ENCODE measurements at places on chromosomes 16 and 17.

GRCh38 chr16:74474416-74474815 lies 53.1 kb upstream of the CLEC18B start:
- no peak for DNase-seq

DNA sequence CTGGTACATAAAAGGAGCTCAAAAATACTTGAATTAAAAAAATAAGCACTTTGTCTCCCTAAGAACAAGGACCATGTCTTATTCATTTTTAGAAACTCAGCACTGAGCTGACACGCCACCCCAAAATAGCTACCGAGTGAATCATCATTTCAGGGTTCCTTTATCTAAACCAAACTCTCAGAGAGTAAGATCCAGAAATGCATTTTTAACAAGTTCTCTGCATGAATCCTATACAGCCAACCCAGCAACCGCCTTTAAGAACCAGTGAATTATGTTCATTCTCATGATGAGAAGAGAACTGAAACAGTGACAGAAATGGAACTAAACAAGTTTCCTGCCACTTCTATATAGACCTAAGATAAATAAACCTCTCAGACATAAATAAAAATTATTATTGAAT lies 8.7 kb downstream of the C16orf87 start:
- no peak for DNase-seq

DNA sequence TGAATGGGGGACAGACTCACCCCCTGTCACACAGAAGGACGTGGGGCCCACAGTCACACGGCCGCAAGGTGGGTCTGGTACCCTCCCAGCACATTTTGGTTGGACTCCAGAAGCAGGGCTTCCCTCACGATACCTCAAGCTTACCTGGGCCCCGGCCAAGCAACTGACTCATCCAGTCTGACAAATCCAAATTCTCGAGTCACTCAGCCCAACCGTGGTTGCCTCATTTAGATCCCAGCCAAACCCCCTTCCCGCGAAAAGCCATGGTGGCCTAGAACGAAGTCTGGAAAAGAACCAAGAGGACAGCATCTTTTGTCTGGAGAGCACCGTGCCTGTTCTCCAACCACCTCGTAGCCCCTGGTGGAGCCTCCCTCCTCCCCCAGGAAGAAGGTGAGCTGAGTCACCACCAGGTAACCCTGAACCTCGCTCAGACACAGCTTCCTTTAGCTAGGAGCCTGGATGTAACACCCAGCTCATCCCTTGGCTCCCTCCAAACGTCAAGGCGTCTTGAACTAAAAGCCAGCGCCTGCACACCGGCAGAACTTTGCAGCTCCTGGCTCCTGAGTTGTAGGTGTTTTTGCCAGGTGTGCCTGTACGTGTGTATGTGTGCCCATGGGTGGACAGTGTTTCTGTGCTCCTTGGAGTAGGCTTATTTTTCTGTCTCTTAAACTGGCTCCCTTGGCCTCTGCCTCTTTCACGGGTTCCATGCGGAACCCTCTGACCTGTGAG lies 78.9 kb downstream of the CMIP start:
- no peak for DNase-seq

DNA sequence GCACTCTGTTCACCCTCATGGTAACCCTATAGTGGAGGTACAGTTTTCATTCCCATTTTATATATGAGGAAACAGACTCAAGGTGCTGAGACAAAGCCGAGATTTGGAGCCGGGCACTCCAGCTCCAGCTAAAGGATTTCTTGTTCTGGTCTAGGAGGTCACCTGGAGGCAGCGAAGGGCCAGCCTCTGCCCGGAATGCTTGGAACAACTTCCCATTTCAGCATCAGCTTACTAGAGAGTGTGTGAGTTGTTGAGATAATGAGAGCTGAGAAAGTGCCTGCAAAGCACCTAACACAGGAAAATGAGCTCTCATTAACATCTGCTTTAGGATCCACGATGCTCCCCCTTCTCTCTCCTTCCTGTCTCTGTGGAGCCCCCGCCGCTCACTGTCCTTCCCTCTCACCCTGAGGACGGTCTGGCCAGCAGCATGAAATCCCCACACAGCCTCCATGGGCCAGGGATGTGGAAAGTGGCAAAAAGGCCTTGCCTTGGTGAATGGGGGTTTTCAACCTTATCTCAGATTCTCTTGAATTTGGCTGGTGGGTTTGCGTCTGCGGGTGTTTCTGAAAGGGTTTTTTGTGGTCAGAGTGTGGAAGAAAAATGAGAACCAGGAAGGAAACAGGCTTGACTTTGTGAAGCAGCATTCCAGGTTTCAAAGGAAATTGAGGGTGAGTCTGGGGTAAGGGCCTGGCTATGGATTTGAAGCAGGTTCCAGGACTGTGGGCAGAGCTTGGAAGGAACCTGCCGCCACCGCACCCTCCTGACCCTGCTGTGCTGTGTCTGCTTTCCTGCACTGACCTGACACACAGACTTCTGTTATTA lies 178.7 kb downstream of the FOXL1 start:
- DNase-seq = no peak

DNA sequence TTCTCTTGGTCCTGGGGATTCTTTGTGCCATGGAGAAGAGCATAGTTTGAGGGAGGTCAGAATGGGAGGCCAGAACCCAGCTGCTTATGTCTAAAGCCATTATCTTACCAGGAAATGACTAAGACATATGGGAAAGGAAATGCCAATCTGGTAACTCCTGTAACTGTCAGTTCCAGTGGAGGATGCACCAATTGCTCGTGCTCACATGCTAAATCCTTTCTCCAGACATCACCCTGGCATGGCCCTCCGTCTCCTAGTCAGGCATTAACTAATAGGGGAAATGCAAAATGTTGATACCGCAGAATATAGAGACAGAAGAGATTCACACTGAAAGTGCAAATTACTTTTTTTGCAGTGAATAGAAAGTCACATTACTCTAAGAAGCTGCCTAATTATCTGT lies 255.6 kb upstream of the HSBP1 start:
- no peak for DNase-seq

DNA sequence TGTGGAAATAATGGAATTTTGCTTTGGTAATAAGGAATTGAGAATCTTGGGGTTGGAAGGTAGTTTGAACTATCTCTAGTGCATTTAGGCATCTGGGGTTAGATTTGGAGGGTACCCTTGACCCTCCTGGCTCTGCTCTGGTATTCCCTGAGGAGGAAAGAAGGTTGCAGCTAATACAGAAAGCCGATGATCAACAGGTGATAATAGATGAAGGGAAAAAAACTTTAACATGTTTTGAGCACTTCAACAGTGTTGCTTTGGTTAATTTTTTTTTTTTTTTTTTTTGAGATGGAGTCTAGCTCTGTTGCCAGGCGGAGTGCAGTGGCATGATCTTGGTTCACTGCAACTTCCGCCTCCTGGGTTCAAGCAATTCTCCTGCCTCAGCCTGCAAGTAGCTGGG lies 4.8 kb downstream of the KAT7 start:
- no peak for DNase-seq

- DNase-seq = no peak
Measured at GRCh38 chr17:45347444-45347843, 30.6 kb upstream of the MAP3K14 start.

- no peak for DNase-seq
Measured at GRCh38 chr16:52621651-52622050, 74.7 kb upstream of the TOX3 start.

GRCh38 chr16:49766225-49766624 lies 89.7 kb downstream of the ZNF423 start:
- no peak for DNase-seq

- DNase-seq = no peak
Measured at GRCh38 chr16:84190731-84191388, at the start of gene ADAD2. TSS of gene ADAD2 (plus strand) at chr16:84191157. CDS start at chr16:84191231, 74 bp downstream.

DNA sequence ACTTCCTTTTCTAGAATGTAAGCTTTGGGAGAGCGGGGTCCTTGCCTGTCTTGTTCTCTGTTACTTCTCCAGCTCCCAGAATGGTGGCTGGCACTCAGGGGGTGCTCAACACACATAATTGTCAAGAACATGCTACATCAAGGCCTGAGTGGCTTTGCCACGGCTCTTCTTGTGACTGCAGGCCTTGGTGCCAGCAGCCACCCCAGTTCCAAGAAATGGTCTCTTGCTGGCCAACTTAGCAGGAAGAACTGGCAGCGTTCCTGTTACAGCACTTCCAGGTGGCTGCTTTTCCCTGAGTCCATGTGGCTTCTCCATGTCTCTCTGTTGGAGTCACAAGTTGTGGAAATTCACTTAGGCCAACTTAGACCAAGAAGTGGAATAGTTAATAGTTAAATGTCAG lies 36.1 kb downstream of the PRKCB start:
- no peak for DNase-seq

DNA sequence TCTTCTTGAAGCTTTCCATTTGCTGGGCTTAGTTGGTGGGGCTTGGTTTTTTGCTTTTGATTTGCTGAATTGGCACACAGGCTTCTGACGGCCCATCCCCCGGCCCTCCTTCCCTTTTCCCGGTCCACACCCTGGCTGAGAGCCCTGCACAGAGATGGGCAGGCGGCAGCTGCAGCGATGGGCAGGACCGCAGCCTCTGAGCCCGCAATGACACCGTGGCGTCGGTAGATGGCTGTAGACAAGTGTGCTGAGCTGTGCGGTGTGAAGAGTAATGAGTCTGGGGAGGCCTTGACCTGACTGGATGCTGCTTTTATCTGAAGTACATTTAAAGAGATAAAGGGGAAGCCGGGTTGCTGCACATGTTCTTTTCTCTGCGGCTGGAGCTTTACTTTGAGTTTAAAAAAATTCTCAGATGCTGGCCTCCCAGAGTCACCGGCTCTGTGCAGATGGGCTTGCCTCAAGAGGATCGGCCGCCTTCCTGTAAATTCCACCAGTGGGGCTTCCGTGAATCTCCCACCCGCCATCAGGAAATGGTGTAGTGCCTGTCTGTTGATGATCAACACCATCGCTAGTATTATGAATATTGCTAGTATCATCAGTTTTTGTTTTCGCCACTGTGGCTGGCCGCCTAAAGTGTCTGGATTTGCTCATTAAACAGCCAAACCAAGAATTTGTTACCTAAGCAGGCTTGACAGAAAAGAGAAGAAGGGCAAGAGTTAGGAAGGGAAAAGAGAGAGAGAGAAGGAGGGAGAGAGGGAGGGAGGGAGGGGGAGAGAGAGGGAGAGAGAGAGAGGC lies 245.6 kb upstream of the RBFOX1 start:
- DNase-seq = no peak

DNA sequence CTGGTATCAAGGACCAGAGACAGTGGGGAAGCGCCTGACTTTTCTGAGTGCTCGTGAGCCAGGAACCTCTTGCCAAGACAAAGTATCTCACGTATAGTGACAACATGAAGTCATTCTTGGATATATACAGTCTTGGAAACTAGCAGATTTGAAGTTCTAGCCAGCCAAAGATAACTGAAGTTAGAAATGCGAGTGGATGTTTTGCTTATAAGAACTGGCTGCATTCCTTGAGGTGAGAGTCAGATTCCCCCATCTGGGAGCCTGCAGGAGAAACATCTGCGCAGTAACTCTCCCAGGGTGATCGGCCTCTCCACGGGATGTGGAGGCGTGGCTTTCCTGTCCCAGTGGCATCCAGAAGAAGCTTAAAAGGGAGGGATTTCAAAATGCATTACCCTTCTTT lies 89.8 kb downstream of the SHISA6 start:
- DNase-seq = no peak

DNA sequence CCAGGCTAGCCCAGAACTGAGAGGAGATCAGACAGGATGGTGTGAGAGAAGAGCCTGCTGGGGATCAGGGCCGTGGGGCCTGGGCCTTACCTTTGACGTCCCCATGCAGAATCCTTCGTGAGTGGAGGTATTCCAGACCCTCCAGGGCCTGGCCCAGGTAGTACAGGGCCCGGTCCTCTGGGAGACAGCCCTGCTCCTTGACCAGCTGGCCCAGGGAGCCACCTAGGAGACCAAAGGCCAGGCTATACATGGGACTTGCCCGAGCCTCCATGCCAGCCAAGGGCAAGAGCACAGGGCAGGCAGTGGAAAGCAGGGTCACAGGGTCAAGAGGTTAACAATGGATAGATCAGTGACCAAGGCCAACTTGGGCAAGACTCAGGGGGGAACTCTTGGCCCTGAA lies 12.1 kb upstream of the SPATA32 start:
- no peak for DNase-seq

DNA sequence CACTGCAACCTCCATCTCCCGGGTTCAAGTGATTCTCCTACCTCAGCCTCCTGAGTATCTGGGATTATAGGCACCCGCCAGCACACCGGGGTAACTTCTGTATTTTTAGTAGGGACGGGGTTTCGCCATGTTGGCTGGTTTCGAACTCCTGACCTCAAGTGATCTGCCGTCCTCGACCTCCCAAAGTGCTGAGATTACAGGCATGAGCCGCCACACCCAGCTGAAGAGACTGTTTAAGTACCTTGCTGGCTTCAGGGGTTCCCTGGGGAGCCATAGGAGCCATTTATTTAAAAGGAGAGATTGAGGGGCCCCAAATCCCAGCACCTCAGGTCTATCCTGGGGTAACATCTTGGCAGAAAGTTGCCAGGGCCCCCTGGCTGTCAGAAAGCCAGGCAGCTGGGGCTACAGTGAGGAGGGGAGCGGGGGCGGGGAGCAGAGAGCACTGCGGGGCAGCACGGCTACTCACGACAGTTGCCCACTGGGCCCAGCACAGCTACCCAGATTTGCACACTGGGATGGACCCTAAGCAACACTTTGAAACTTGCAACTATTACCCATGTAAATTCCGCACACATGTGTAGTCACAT lies 1.6 kb downstream of the SNAI3 start:
- no peak for DNase-seq

GRCh38 chr17:42629411-42630009 lies 20.0 kb downstream of the TUBG1 start:
- no peak for DNase-seq

DNA sequence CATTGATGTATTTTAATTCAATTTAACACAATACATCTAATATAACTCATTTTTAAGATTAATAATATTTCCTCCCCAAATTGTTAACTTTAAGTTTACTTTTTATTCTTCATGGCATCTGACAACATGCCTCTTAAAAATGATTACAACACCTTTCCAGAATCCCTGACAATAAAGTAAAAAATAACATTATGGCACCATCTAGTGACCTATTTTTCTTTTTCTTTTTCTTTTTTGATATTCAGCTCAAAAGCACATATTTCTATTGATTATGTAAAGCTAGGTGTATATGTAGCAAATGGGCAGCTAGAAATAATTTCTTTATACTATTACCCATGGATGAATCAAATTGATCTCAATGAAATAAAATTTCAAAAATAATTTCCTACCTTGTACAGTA lies 834.3 kb upstream of the CDH8 start:
- no peak for DNase-seq

DNA sequence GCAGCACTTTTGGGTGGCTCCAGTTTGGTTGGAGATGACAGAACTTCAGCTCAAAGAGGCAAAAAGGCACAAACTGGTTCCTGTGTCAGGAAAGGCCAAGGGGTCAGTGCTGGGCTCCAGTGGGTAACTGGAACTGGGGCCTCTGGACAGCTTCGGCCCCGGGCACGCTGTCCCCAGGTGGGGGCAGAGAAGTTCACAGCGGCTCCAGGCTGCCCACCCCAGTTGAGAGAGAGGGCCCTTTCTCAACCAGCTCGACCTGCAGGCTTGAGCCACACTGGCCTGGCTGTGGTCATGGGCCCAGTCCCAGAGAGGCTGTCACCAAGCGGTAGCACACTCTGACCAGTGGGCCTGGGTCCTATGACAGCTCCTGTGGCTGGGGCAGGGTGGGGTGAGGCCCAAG lies 24.5 kb downstream of the ADCY7 start:
- no peak for DNase-seq

- DNase-seq = no peak
Measured at GRCh38 chr17:38886643-38887010, 16.8 kb downstream of the LASP1 start.

- DNase-seq = no peak
Measured at GRCh38 chr17:61351745-61352407, 47.8 kb upstream of the TBX2 start.
